ENCODE measurements at places on chromosomes 1 and 21.

GRCh38 chr1:109501644-109502363 is 7.7 kb downstream of the AMIGO1 start:
- DNase-seq, result no peak

DNA sequence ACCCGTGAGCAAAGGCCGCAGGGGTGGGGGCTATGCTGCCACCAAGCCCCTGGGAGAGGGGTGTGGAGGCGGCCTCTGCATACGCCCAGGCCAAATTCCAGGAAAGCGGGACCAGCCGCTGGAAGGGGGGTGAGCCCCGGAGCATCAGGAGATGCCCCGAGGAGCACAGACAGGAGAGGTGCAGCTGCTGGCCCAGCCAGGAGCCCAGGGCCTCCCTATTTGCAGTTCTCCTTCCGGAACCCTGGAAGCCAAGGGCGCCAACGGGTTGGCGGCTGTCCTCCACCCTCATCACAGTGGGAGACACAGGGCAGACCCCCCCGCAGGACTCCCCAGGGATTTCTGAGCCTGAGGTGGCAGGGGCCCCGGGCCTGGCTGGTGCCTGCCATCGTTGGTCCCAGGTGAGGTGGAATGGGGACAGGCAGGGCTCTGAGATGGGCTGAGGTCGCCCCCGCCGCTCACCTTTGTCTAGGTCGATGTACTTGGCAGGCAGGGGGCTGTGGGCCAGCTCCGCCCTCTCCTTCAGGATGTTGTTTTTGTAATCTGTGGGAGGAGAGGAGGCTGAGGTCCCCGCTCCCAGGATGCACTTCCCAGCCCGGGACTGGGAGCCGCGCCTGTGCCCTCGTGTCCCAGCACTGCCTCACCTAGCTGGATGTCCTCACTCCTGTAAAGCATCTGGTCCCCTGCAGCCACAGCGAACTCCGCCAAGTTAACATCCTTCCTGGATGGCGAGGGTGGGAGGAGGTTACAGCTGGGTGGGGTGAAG is 4.4 kb upstream of the DVL1 start:
- no peak for DNase-seq

DNA sequence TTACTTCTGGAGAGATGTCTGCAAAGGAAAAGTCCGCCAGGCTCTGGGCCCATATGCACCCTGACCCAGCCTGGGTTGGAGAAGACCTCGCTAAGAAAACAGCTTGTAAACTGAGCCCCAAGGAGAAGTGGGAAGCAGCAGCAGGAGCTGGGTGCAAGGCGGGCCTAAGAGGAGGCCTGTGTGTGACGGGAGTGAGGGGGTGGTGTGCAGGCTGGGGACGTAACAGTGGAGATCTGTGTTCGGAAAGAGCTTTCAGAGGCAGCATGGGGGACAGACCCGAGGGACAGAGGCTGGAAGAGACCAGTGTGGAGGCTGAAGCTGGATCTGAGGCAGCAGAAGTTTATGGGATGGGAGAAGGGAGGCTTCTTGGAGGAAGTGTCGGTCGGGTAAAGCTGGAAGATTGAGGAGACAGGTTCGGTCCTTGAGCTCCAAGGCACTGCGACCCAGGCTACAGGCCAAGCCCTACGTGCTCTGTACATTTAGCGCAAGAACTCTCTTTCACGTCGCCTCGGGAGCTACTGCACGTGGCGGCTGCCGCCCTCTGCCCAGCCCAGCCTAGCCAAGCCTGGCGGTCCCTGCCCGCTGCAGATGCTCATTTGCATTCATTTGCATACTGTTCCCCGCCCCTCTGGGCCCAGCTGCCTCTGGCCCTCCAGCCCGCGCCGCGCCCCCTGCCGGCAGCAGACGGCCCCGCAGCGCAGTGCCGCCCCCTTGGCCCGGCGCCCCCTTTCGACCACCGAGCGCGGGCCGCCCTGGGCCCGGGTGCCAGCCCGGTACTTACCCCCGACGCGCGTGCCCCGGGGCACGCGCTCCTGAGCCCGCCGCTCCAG is 6.3 kb downstream of the HPCA start:
- peak; percentile 78 for DNase-seq

GRCh38 chr1:7101187-7101586 is 315.9 kb downstream of the CAMTA1 start:
- DNase-seq, result no peak

- DNase-seq, result no peak
Measured at GRCh38 chr1:3084726-3085125, 15.7 kb downstream of the PRDM16 start.

GRCh38 chr1:155126556-155127104 is 1.0 kb upstream of the EFNA1 start:
- peak; percentile 47 for DNase-seq

GRCh38 chr1:78104322-78104721 is 58.6 kb downstream of the GIPC2 start:
- no peak for DNase-seq

GRCh38 chr1:119703666-119704450 is 7.9 kb upstream of the PHGDH start:
- DNase-seq, result no peak

DNA sequence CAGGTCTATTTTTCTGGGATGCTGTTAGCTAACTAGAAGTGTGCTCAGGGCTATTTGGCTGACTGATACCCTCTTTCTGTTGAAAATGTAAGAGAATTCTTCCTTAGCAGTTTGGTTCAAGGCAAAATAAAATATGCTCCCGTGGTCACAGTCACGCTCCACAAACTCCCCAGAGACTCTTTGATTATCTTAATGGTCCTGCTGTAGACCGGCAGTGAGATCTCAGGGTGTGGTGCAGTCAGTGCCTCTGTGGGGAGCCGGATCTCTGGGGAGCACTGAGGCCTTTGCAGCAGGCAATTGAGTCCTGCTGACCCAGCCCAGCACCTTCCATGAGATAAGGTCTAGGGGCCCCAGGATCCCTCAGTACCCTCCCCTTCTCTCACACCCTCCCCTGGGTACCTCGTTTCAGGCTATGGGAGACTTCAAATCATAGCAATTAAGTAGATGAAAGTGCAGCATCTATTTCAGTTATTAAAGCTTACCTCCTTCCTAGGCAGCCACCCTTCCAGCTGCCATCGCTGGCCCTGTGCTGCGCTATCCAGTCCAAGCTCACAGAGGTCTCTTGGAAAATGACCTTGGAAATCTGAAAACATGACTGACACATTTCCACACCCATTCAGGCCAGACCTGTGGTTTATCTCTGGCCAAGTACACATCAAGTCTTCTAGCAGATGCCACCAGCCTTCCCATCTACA is 98.1 kb downstream of the SEC16B start:
- DNase-seq, result no peak

DNA sequence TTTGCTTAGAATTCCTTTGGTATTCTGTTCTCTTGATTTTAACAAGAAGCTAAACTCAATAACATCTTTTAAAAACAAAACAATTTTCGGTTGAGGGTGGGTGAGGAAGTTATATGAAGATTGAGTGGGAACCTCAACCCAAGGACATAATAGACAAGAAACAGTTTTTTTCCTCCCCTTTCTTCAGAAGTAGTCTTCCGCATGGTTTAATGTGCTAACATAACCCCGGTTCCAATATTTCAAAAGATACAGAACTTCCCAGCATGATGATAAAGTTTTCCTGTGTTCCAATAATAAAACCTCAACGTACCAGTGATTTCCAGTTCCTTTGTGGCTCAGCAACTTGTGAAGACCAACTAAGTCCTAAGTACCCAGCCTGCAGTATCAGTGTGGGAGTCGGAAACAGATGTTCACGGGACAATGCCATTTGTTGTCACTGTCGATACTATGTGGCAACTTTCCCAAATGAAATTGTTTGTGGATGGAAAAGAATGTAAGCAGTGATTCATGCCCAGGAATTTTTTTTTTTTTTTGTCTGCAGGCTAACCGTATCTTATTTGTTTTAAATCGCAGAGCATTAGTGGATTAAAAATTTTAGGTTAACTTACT is 48.5 kb downstream of the NR5A2 start:
- no peak for DNase-seq

- no peak for DNase-seq
Measured at GRCh38 chr1:36919491-36920145, 114.7 kb downstream of the GRIK3 start.

GRCh38 chr1:161250829-161251228 is 7.7 kb upstream of the PCP4L1 start:
- no peak for DNase-seq

DNA sequence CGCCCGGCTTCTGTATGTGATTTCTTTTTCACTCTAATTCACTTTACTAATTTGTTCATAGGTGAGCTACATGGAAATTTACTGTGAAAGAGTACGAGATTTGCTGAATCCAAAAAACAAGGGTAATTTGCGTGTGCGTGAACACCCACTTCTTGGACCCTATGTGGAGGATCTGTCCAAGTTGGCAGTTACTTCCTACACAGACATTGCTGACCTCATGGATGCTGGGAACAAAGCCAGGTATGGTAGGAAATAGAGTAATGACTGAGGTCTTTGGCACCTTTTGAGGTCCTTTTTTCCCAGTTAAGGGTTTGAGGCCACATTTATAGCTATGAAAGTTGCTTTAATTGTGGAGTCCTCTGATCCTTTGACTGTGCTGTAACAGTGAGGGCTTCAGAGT is 56.9 kb downstream of the KIF1B start:
- DNase-seq, result no peak

DNA sequence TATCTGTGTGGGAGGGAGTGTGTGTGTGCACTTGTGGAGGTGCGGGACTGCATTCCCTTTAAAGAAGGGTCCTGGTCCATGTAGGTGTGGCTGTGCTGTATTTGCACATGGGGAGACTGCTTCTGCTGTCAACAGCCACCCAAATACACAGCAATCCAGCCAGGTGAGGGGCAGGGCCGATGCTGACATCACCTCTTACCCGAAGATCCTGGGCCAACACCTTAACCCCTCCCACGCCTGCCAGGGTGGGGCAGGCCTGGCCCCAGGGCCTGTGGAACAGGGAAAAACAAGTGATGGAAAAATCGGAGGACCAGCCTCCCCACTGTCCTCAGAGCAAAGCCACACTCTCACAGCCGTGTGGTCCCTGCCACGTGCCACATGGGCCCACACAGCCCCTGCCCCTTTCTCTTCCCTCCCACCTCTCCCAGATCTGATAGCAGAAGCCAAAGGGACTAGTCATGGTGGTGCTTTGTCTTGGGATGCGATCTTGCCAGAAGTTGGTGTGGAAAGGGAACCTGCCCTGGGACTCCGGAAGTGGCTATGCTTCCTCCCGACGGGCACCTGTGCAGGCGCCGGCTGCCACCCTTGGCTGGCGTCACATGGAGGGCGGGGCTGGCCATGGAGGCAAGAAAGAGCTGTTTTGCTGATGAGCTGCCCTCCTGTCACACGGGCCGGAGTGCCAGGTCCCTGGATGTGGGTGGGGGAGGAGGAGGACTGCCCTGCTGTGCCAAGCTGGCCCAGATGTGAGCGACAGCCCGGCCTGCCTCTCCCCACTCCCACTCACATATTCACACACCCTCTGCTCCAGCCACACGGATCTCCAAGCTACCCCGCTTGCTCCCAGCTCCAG is 7.8 kb upstream of the CASZ1 start:
- DNase-seq, result peak; percentile 28

DNA sequence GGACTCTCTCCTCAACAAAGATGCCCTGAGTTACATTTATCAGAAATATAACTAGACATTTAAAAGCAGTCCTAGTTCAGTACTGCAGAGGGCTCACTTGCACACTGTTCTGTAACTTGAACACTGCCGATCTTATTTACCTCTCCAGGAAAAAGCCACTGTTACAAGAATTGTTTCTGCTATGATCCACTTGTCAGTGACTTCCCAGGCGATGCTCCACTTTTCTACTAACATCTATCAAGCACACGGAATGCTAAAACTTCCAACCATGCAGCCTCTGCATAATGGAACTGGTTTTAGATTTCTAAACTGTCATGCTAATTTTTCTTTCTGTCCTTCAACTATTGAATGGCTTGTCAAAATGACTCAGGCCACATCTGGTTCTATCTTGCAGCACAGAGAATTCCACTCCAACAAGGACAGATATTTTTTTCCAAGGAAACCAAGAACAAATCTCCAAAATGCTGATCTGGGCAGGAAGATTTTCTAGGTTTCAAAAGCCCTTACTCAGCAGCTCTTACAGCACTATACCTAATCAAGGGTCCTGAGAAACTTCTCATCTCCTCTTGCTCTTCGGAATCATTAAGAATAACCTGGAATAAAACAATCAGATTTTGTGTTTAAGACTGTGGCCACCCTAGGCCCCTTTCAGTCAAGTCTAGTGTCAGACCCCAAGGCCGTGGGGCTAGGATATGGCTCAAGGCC is 9.9 kb downstream of the SEC16B start:
- no peak for DNase-seq

DNA sequence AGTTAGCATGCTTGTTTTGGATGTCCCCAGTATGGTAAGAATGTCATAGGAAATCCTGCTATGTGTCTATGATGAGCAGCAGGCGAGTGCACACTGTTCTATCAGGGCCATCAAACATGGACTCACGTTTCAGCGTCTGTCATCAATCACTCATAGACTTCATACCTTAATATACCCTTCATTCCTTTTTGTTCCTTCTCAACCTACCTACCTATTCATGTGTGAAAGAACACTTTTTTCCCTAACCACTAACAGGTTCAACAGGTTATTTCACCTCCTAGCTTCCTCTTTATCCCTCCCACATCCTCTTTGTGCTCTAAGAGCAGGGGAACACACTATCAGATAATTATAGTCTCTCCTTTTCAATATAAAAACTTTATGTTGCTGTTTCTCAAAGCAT is 300.6 kb downstream of the TM2D1 start:
- DNase-seq, result no peak

DNA sequence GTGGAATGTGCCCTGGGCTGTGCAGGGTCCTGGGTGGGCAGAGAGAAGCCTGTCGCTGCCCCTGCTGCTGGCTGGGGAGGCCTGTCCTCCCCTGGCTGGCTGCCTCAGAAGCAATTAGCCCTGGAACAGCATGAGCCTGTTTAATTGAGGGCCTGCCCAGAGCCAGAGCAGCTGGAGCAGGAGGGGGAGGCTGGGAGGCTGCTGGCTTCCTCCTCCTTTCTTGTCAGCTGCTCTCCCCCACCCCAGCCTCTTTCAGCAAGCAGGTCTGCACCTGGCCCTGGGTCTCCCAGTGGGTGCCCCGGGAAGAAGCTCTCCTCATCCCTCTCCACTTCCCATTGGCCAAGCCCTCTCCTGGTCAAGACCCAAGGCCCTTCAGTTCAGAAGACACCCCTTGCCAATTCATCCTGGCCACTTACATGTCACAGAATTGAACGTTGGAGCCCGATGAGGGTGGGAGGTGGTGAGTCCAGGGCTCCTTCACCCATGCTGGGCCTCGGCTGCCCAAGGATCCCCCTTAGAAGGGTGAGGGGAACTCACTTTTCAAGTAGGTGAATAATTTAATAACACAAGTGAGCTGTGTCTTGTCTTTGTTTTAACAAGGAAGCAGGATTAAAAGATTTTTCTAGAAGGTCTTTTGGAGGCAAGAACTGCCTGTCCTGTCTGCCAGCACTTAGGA is 13.2 kb downstream of the AMPD2 start:
- peak; percentile 17 for DNase-seq

DNA sequence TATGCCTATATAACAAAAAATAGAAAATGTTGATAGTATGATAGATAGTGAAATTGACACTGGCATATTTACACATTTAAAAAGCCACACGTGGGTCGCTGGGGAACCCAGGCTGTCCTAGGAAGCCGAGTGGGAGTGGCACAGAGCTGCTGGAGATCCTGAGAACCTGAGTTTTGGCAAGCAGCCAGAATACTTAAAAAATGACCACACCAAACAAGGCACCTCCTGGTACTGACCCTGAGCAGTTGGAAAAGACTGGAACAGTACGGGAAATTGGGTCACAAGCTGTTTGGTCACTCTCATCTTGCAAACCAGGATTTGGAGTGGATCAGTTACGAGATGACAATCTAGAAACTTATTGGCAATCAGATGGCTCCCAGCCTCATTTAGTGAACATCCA is 111.5 kb downstream of the ZFYVE9 start:
- DNase-seq, result no peak

GRCh38 chr1:117675907-117676430 is 70.1 kb downstream of the TENT5C start:
- no peak for DNase-seq
